Stimulated activated CD8-positive, alpha-beta memory T cell treated with anti-CD3 and anti-CD28 coated beads, Interleukin-4, amount 100 ng/mL, for 24 hours (primary cell): ENCODE measurements at places on chromosomes 7 and 10.

DNA sequence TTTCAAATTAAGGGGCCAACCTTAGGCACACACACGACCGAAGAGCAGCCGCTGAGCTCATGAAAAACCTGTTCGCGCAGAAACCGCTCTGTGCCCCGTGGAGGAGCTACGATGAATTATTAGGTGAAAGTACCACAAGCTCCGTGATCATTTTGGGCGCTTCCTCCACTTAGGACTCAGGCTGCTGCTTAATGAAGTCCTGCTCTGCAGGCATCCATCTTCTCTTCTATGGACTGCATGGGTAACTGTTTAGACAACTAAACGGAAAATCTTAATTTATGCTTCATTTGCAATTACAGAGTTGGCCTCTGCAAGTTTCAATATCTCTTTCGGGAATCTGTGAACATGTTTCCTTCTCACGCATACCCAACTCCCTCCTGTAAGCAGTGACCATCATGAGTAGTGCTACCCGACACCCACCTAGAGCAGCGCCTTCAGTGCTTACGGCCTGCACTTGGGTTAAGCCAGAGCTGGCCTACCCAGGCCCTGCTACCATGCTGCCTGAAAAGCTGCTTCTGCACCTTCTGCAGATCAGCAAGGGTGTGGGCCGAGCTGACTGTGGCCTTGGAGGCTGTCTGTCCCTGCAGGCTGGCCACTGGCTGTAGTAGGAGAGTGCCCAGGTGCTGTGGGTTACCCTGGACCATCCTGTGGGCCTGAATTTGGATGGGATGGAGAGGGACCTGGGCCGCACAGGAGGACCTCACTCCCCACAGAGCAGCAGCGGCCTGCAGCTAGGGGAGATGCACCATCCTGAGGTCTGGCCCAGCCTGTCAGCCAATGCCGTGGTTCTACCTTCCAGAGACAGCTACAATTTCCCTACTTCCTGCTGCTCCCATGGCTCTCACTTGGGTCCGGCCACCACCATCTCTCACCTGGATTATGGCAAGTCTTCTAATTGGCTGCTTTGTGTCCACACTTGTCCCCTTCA lies 36.0 kb downstream of the GNA12 start:
- DNase-seq = no peak

DNA sequence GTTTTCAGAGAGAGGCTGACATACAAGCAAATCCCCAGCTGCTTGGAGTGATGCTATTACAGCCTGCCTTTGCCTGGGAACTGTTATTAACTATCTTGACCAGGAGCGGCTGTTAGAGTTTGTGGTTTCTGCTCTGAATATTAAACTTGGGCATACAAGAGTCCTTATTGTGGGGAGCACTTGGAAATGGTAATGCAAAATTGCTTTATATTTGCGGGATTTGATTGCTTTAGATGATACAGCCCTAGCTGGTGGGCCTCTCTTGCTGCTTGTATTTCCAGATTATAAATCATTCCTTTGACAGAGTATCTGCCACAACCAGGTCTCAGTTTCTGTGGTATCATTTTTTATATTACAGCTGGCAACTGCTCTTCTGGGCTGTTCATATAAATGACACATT lies 101.9 kb upstream of the FAM204A start:
- DNase-seq = no peak

- no peak for DNase-seq
Measured at GRCh38 chr7:40583667-40584444, 449.1 kb downstream of the SUGCT start.

DNA sequence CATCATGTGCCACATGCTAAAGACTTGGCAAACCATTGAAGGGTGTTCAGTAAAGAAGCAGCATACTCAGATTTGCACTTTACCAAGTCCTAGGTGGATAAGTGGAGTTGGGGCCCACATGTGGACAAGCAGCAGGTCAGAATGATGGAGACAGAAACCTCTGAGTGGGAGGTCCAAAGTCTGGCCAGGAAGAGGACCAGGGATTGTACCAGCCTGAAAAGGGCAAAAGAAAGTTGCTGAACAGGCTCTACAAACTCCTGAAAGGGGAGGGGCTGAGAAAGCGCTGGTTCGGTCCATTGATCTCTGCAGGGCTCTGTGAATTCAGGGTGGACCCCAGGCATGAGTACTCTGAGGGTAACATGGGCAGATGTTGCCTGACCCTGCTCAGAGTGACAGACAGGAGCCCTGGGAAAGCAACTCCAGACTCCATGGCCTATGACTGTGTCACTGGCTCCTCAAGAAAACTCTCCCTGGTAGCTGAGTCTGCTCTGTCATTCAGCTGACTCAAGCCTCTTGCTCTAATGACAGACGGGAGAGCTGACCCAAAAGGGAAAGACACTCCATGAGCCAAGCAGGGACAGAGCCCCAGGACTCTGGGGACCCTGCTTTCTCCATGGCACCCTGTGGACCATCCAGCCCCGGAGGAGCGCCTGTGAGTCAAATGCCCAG lies 68.5 kb downstream of the TBXAS1 start:
- DNase-seq = no peak

- no peak for DNase-seq
Measured at GRCh38 chr7:155256761-155257481, 40.8 kb upstream of the INSIG1 start.

- no peak for DNase-seq
Measured at GRCh38 chr7:16599860-16600259, 45.7 kb downstream of the ANKMY2 start.

GRCh38 chr7:117021986-117022385 lies 68.7 kb downstream of the ST7 start:
- DNase-seq = no peak

DNA sequence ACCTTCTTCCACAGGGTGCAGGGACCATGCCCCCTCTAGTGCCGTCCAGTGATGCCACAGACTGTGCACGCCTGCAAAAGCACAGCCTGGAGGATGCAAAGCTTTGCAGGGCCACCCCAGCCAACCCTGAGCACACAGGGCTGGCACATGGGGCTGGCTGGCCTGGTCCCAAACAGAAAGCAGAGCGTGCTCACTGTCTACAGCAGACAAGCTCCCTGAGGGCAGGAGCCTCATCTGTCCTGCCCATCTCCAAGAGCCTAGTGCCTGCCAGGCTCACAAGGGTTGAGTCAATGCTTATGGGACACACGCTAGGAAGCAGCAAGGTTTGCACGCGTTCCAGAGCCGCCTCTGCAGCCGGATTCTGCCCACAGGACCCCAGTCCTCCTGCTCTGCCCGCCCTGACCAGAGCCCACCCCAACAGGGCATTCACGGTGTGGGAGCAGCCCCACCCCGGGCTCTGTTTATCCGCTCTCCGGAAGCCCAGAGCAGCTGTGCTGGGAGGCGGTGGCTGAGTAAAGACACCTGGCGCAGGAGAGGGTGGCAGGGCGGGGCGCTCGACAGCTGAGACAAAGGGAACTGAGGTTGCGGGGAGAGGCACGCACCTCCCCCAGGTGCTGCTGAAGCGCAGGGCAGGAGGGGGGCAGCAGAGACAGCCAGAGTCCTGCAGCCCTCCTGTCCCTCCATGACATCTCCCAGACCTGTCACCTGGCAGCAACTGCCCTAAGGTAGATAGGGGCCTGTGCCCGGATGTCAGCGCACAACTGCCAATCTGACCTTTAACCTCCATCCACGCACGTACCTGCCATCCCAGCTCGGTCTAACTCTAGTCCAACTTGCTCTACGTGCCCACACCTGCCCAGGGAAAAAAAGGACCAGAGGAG lies 4.3 kb downstream of the KCNH2 start:
- no peak for DNase-seq

DNA sequence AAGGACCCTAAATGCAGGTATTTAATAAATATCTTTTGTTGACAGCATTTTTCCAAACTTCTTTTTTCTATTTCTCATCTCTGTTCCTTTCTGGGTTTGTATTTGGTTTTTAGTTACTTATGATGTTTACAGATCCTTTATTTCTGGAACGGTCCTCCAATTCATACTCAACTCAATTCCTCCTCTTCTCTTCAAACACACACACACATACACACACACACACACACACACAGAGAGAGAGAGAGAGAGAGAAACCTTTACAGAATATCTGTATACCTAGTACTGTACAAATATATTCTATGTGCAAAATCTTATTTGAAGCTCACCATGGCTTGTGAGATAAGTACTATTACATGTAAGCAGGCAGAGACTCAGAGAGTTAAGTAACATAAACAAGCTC lies 21.6 kb upstream of the GOT1 start:
- DNase-seq = no peak

- no peak for DNase-seq
Measured at GRCh38 chr7:35670856-35671569, 23.9 kb downstream of the HERPUD2 start.

GRCh38 chr10:25578061-25578460 lies 356.0 kb upstream of the MYO3A start:
- no peak for DNase-seq

DNA sequence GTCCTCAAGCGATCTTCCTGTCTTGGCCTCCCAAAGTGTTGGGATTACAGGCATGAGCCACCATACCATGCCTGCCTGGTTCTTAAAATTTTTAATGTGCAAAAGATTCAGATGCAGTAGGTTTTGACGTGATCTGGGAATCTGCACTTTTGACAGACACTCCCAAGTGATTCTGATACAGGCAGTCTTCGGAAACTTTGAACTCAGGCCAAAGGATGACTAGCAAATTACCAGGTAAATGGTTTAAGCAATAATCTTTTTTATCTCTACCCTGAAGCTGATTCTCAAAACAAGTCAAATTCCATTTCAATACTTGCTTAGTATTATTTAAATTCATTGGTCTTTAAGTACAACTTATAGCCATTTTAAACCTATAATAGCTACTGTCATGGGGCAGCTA lies 2.6 kb upstream of the ADO start:
- no peak for DNase-seq

GRCh38 chr10:29144126-29144525 lies 144.7 kb upstream of the LYZL1 start:
- DNase-seq = no peak

GRCh38 chr10:4100380-4100779 lies 315.4 kb upstream of the KLF6 start:
- no peak for DNase-seq

DNA sequence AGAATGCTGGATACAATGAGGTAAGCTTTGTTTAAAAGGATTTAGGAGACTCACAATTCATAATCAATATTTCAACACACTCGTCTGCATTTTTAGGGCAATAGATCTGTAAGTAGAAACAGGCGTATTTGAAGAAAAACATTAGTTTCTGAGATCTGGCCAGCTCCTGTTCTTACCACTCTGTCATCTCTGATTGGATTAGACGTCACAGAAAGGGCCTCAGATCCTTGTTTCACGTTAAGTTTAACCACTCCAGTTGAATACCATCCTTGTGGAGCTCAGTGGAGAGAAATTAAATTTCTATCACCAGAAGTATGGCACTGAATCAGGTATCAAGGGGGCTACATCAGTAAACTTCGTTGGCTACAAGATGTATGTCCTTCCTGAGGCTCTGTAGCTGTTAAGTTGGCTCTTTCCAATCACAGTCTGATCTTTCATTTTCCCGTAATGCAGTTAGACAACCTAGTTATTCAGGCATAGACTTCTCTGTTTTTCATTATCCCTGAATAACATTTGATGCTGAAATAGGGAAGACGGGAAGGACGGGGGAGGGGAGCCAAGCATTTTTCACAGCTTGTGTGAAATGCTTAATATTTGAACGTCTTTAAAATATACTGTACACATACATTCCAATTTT lies 659.2 kb upstream of the GALNT17 start:
- DNase-seq = no peak

DNA sequence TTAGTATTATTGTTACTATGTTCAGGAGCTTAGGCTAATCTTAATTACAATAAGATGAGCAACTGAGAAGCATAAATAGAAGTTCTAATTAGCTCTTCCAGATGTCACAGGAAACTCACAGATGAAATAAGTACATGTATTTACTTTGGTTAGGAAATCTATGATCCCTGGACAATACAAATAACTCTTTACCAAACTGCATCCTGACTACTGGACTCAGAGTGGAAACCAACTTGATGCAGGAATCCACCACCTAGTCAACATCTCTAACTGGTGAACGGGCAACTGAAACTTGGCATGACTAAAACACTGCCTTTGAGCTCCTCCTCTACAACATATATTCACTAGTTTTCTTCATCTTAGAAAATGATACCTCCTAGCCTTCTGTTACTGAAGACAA lies 193.2 kb downstream of the AGMO start:
- DNase-seq = no peak

GRCh38 chr7:117673839-117674238 lies 194.0 kb downstream of the CFTR start:
- no peak for DNase-seq

GRCh38 chr7:1664711-1665548 lies 5.1 kb upstream of the ELFN1 start:
- peak; percentile 35 for DNase-seq

- no peak for DNase-seq
Measured at GRCh38 chr10:130220251-130221185, 84.3 kb downstream of the GLRX3 start.

GRCh38 chr10:34112171-34112782 lies 702.8 kb downstream of the PARD3 start:
- no peak for DNase-seq

GRCh38 chr10:15461353-15462108 lies 90.4 kb upstream of the FAM171A1 start:
- no peak for DNase-seq

- DNase-seq = no peak
Measured at GRCh38 chr10:89388806-89389205, 3.6 kb upstream of the IFIT1 start.

GRCh38 chr7:108430664-108431063 lies 25.6 kb downstream of the NRCAM start:
- no peak for DNase-seq

- DNase-seq = no peak
Measured at GRCh38 chr10:122112625-122113160, 123.7 kb downstream of the TACC2 start.

- no peak for DNase-seq
Measured at GRCh38 chr10:63922468-63923284, 401.5 kb downstream of the REEP3 start.

DNA sequence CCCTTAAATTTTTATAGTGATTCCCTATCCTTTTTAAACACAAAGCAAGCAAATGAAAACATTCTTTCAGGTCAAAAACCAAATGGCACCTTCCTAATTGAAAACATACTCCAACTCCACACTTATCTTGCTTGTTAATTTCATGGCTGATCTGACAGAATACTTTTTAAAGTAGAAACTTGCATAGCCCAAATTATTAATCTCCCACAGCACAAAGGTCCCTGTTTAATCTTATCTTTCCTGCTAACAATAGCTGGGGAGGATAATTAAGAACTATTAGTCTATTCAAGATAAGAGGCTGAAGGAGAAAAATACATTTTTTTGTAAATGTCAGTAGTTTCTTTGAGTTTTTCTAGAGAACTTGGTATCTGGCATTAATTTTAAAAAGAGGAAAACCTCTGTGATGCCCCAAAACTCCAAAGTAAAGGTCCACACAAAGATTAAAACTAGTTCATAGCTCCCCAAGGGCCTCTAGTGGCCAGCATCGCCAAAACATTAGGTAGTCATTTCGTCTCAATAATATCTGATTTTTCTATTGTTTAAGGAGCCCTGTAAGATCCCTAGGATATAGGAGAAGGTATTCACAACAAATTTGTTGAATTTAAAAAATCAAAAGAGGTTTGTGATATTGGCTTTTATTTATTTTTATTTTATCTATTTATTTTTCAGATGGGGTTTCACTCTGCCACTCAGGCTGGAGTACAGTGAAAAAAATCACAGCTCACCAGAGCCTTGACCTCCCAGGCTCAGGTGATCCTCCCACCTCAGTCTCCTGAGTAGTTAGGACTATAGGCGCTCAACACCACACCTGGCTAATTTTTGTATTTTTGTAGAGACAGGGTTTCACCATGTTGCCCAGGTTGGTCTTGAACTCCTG lies 14.7 kb downstream of the CDNF start:
- peak; percentile 19 for DNase-seq
